ENCODE measurements at places on chromosomes 4 and X. TPM values are rescaled to one million over a fixed set of nuclear protein-coding genes. Genes with fewer than 3 reads are reported as not detected.

ARHGAP36 gene
- total RNA-seq: not detected

SPANXB1 gene
- 2.5 TPM for total RNA-seq

GAGE12F gene
- not detected for total RNA-seq

SYTL5 gene
- total RNA-seq: 0.34 TPM

CRLF2 gene
- 0.77 TPM for total RNA-seq

CXCR3 gene
- not detected for total RNA-seq

NDNF gene
- total RNA-seq: not detected

TRAM1L1 gene
- total RNA-seq: 0.45 TPM

HERC6 gene
- 3.5 TPM for total RNA-seq

TSPAN6 gene
- total RNA-seq: 41.9 TPM

C4orf50 gene
- not detected for total RNA-seq

CFI gene
- 0.65 TPM for total RNA-seq

BEX5 gene
- total RNA-seq: not detected

NLGN3 gene
- 1.1 TPM for total RNA-seq

SSX2 gene
- total RNA-seq: not detected

FAAH2 gene
- 0.13 TPM for total RNA-seq

SLC2A9 gene
- total RNA-seq: 0.83 TPM

CYLC1 gene
- not detected for total RNA-seq

FDCSP gene
- not detected for total RNA-seq

AMBN gene
- total RNA-seq: not detected

BMPR1B gene
- total RNA-seq: 4.8 TPM

CLGN gene
- total RNA-seq: 4.9 TPM

VCX3A gene
- not detected for total RNA-seq

SPACA5 gene
- total RNA-seq: not detected

RIPPLY1 gene
- total RNA-seq: not detected

MEPE gene
- total RNA-seq: not detected

MCF2 gene
- 0.07 TPM for total RNA-seq

LUZP4 gene
- not detected for total RNA-seq

POLR2B gene
- total RNA-seq: 67.0 TPM

FRAS1 gene
- 2.9 TPM for total RNA-seq

BTK gene
- 0.20 TPM for total RNA-seq

ANAPC10 gene
- 12.6 TPM for total RNA-seq

SEPTIN6 gene
- 10.8 TPM for total RNA-seq

ARX gene
- 0.48 TPM for total RNA-seq

PITX2 gene
- total RNA-seq: 1.0 TPM

SPIN4 gene
- 4.9 TPM for total RNA-seq

HOPX gene
- not detected for total RNA-seq

PFKFB1 gene
- 0.08 TPM for total RNA-seq

TMEM156 gene
- 22.7 TPM for total RNA-seq

ASB12 gene
- not detected for total RNA-seq

TBC1D9 gene
- total RNA-seq: 6.6 TPM

SSX4 gene
- not detected for total RNA-seq

OPN1MW2 gene
- total RNA-seq: not detected

MAGEB1 gene
- not detected for total RNA-seq

PRRG3 gene
- total RNA-seq: not detected

ITM2A gene
- 0.31 TPM for total RNA-seq

Measured in A549 treated with Mapracorat at 1 μM for 4 hours (cell line).